ENCODE measurements at places on chromosomes 13 and 19.

DNA sequence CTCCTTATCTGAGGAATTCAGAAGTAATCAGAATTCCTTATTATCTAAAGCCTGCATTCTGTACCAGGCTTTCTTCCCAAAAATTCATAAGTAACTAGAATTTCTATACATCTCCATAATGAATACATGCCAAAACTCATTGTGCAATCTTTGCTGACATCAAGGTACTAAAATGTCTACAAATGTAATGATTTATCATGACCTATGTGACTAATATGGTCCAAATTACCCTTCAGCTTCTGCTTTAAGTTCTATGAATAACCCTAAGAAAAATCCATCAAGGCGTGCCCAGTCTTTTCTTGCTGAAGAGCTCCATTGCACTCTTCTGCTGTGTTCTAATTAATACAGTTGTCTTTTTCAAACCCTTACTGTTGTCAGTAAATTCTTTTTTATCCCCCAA is 58.5 kb upstream of the SLITRK1 start:
- no peaks in the 10 kb centered on the region for H3K27me3 ChIP-seq
- no peaks in the 10 kb centered on the region for H3K4me1 ChIP-seq
- no peak for DNase-seq
- H3K36me3 ChIP-seq: no peaks in the 10 kb centered on the region

- H3K27me3 ChIP-seq: no peaks in the 10 kb centered on the region
- peaks cover 44% of the 10 kb centered on the region for H3K4me1 ChIP-seq
- no peaks in the 10 kb centered on the region for H3K36me3 ChIP-seq
- peak overlapping the region; percentile 47 for H3K4me3 ChIP-seq
Observed at GRCh38 chr13:114222461-114222968, 12.2 kb upstream of the CDC16 start.

DNA sequence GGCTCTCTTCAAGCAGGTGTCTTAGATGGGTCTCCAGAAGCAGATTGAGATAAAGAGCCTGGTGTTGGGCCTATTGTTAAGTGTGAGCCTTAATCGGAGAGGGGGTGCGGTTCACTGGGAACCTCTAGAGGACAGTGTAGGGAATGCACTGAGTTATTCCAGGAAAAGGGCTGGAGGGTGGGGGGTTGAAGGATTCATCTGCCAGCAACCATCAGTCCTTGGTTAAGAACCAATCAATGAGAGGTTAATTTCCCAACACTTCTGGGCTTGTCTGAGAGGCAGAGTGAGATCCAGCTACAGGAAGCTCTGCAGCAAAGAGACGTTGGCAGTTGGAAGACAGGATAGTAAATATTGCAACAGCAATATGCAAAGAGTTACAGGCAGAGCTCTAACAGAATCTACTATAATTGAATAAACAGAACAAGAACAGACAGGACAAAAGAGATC is 28.7 kb downstream of the CYP4F2 start:
- no peak overlapping the region for H3K27ac ChIP-seq
- no peaks in the 10 kb centered on the region for H3K4me1 ChIP-seq
- H3K36me3 ChIP-seq: no peaks in the 10 kb centered on the region

DNA sequence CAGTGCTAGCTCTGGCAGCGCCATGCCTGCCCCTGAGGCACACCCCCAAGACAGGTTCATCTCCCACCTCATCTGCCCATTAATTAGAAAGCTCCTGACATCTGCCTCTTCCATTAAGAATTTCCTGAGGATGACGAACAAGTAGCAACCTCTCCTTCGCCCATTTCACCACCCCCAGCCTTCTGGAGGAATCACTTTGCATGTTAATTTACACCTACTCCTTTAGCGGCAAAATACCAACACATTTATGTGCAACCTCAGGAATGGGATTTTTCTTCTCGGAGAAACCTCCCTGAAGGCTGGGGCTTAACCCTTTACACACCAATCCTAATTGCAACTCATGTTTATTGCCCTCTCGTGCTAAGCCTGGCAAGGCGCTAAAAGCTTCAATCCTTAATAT is 13.8 kb downstream of the SLC7A1 start:
- no peaks in the 10 kb centered on the region for H3K36me3 ChIP-seq
- H3K4me1 ChIP-seq: no peaks in the 10 kb centered on the region
- H3K27me3 ChIP-seq: no peaks in the 10 kb centered on the region
- no peak overlapping the region for H3K4me3 ChIP-seq
- no peak for DNase-seq
- no peak overlapping the region for H3K27ac ChIP-seq

DNA sequence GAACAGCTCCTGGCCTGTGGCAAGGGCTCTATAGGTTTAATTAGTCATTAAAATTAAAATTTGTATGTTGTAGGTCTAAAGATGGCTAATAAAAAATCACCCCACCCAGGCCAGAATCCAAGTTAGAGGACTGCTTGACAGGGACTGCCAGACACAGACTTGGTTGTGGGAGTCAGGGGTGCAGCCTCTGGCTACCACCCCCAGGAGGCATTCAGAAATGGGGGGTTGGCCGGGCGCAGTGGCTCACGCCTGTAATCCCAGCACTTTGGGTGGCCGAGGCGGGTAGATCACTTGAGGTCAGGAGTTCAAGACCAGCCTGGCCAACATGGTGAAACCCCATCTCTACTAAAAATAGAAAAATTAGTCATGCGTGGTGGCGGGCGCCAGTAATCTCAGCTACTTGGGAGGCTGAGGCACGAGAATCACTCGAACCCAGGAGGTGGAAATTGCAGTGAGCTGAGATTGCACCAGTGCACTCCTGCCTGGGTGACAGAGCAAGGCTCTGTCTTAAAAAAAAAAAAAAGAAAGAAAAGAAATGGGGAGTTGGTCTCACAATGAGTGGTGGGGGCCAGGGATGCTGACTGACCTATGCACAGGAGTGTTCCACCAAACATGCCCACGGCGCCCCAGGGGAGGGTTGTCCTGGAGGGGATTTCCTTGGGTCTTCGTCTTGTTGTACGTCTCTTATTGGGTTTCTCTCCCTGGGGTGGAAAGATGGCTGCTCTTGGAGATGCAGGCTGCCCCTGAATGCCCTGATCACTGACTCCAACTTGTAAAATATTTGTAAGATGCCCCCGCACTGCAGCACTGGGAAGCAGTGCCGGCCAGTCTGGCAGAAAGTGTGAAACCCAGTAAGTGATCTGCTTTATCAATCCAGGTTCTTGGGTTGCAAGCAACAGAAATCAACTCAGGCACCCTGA is 68.8 kb downstream of the SIPA1L3 start:
- H3K27me3 ChIP-seq: no peaks in the 10 kb centered on the region
- no peaks in the 10 kb centered on the region for H3K36me3 ChIP-seq
- no peaks in the 10 kb centered on the region for H3K4me1 ChIP-seq
- DNase-seq: no peak
